Activated CD4-positive, alpha-beta T cell treated with anti-CD3 and anti-CD28 coated beads, Interleukin-2, amount 10 ng/mL, durations not matched to agents 24 days and 14 days (primary cell): ENCODE measurements at places on chromosomes 12 and 14. TPM values are rescaled to one million over a fixed set of nuclear protein-coding genes. Genes with fewer than 3 reads are reported as not detected.

DNA sequence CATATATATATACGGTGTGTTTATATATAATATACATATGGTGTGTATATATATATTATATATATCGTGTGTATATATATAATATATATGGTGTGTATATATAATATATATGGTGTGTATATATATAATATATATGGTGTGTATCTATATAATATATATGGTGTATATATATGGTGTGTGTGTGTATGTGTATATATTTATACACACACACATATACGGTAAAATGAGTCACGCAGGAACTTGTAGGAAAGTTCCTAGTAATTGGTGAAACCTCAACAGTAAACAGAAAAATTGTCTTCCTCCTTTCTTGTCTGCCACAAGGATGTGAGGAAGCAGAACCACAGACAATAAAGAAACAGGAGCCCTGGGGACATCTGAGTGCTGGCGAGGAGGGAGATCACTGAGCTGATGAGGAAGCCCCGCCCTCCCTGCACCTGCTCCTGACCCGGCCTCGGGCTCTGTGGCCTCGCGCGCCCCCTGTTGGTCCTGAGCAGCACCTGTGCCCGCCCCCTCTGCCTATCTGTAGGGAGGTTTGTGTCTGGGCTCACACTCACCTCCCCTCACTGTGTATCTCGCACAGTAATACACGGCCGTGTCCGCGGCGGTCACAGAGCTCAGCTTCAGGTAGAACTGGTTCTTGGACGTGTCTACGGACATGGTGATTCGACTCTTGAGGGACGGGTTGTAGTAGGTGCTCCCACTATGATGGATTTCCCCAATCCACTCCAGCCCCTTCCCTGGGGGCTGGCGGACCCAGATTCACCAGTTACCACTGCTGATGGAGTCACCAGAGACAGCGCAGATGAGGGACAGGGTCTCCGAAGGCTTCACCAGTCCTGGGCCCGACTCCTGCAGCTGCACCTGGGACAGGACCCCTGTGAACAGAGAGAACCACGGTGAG is 1079.4 kb downstream of the TMEM121 start:
- no peaks in the 10 kb centered on the region for H3K4me1 ChIP-seq
- no peaks in the 10 kb centered on the region for H3K36me3 ChIP-seq
- peak; percentile 94 for DNase-seq
- peaks cover 53% of the 10 kb centered on the region for H3K27me3 ChIP-seq

- H3K27me3 ChIP-seq = peaks cover 36% of the 10 kb centered on the region
- no peak overlapping the region for H3K27ac ChIP-seq
- H3K4me1 ChIP-seq = peaks cover 7% of the 10 kb centered on the region
- H3K4me3 ChIP-seq = no peak overlapping the region
- DNase-seq = no peak
Observed at GRCh38 chr12:10540776-10541205, 35.1 kb downstream of the EIF2S3B start.

GRCh38 chr12:78392918-78393317 is 471.7 kb upstream of the SYT1 start:
- no peaks in the 10 kb centered on the region for H3K36me3 ChIP-seq
- no peaks in the 10 kb centered on the region for H3K27me3 ChIP-seq
- H3K4me3 ChIP-seq = no peak overlapping the region
- no peaks in the 10 kb centered on the region for H3K4me1 ChIP-seq
- H3K27ac ChIP-seq = no peak overlapping the region

DNA sequence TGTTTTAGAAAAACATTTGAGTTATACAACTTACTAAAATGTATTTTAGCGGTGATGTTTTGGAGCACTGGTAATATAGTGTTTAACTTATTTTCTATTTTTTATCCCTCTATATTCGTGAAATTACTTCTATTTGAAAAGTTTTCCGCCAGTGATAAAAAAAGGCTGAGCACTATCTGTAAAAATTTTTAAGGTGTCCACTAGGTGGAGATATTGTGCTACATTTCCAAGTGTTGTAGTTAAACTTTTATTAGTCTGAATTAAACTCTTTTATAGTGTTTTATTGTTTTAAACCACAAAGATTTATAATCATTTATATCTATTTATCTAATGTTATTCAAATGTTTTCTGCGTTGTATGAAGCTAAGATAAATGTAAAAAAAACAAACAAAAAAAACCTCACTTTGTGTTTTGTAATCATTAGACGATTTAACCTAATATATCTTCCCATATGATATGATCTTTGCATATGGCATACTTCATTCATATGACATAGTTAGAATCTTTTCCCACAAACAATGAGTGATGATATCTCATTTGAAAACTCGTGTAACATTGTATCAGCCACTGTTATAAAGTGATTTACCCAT is 11.8 kb downstream of the ALG10B start:
- DNase-seq = no peak
- no peaks in the 10 kb centered on the region for H3K27me3 ChIP-seq
- no peaks in the 10 kb centered on the region for H3K4me1 ChIP-seq

GRCh38 chr12:98123021-98123461 is 392.3 kb upstream of the TMPO start:
- DNase-seq = no peak
- peaks cover 5% of the 10 kb centered on the region for H3K27me3 ChIP-seq
- no peaks in the 10 kb centered on the region for H3K4me1 ChIP-seq
- no peak overlapping the region for H3K27ac ChIP-seq
- H3K36me3 ChIP-seq = no peaks in the 10 kb centered on the region

DNA sequence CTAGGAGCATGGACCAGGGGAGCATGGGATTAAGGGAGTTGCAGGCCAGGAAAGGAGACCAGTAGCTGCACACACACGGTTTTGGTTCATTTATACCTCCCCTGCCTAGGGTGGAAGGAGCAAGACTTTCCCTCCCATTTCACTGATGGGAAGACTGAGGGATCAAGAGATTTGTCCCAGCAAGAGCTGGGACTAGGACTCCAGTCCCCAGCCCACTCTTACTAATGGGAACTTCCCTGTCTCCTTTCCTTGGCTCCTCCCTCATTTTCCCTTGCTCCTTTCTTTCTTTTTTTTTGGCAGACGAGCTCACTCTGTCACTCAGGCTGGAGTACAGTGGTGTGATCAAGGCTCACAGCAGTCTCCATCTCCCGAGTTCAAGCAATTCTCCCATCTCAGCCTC is 13.0 kb downstream of the SCNN1A start:
- no peaks in the 10 kb centered on the region for H3K36me3 ChIP-seq
- no peak for DNase-seq
- no peaks in the 10 kb centered on the region for H3K27me3 ChIP-seq
- H3K4me1 ChIP-seq = peaks cover 16% of the 10 kb centered on the region
- peak overlapping the region; percentile 80 for H3K27ac ChIP-seq

GRCh38 chr12:130761537-130762318 is 45.6 kb upstream of the RIMBP2 start:
- no peaks in the 10 kb centered on the region for H3K36me3 ChIP-seq
- H3K4me3 ChIP-seq = peak overlapping the region; percentile 60
- no peak overlapping the region for H3K27ac ChIP-seq
- DNase-seq = peak; percentile 85
- H3K27me3 ChIP-seq = peaks cover 4% of the 10 kb centered on the region
- peaks cover 12% of the 10 kb centered on the region for H3K4me1 ChIP-seq

DNA sequence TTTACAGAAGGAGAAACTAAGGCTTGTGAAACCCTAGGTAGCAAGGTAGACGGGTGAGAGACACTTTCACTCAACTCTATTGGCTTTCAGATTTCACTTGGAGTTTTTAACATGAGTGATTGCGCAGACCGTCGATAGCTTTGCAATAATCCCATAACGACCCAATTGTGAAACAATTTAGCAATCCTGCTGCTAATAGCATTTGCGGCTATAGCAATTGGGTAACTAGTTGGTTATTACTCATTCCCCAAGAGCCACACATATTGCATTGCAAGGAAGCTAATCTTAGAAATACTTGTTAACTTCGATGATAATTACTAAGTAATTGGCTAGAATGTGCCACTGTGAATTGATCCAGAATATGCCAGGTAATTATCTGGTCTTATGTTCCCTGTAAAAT is 159.9 kb upstream of the NOS1 start:
- H3K4me3 ChIP-seq = no peak overlapping the region
- no peak overlapping the region for H3K27ac ChIP-seq
- H3K4me1 ChIP-seq = no peaks in the 10 kb centered on the region
- DNase-seq = no peak

DNA sequence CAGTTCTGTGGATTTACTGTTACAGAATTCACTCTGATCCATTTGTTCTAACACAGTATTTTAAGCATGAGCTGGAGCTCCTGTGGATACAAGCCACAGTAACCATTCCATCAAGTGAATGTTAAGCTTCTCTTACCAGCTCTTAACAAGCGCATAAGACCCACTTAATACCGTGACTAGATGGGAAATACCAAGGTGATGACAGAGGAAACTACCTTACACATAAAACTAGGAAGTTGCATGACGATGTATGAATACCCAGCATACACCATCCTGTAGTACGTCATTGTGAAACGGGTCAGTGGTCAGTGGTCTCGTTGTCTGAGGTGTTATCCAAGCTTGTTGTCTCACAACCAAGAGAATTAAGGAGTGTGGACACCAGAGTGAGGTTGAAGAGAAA is 2.0 kb upstream of the GALC start:
- H3K4me3 ChIP-seq = peak overlapping the region; percentile 49
- peaks cover 49% of the 10 kb centered on the region for H3K4me1 ChIP-seq
- H3K36me3 ChIP-seq = no peaks in the 10 kb centered on the region
- DNase-seq = peak; percentile 66

DNA sequence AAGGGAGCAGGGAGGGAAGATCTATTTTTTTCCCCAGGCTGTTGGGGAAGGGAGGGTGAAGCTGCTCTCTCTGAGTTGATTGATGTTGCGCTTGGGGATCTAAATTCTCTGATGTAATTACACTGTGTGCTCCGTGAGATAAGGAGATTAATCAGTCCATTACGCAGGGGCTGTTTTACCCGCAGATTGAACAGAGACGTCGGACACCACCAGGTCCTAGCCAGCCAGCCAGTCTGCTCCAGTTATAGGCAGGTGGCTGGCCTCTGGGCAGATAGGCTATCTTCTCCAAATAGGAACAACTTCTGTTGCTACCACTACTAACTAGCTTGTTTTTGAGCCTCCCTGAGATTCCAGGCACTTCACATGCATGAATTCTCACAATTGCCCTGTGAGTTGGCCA is 91.1 kb downstream of the SRRM4 start:
- H3K27me3 ChIP-seq = no peaks in the 10 kb centered on the region
- H3K4me3 ChIP-seq = no peak overlapping the region
- no peaks in the 10 kb centered on the region for H3K36me3 ChIP-seq
- H3K27ac ChIP-seq = no peak overlapping the region
- no peaks in the 10 kb centered on the region for H3K4me1 ChIP-seq
- no peak for DNase-seq

DNA sequence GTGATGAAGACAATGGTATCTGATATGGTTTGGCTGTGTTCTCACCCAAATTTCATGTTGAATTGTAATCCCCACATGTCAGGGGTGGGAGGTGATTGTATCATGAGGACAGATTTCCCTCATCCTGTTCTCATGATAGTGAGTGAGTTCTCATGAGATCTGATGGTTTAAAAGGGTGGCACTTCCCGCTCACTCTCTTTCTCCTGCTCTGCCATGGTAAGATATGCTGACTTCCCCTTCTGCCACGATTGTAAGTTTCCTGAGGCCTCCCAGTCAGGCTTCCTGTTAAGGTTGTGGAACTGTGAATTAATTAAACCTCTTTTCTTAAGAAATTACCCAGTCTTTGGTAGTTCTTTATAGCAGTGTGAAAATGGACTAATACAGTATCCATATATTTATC is 25.6 kb upstream of the PTHLH start:
- H3K27me3 ChIP-seq = no peaks in the 10 kb centered on the region
- no peaks in the 10 kb centered on the region for H3K4me1 ChIP-seq
- DNase-seq = no peak
- H3K27ac ChIP-seq = no peak overlapping the region
- H3K36me3 ChIP-seq = no peaks in the 10 kb centered on the region
- no peak overlapping the region for H3K4me3 ChIP-seq

DNA sequence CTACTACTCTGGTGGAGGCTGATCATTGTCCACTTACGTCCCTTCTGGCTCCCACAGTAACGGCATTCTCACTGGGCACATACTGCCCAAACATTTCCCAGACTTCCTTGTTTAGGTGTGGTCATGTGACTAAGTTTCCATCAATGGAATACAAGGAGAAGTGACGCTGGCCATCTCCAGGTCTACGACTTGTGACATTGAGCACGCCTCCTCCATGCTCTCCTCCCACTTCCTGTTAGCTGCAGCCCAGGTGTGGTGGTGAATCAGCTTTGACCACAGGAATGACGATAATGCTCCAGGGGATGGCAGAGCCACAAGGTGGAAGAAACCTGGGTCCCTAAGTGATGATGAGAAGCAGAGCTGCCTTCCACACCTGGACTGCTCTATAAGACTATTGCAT is 6.0 kb upstream of the SLC24A4 start:
- no peak overlapping the region for H3K27ac ChIP-seq
- DNase-seq = no peak
- peaks cover 5% of the 10 kb centered on the region for H3K4me1 ChIP-seq
- peaks cover 34% of the 10 kb centered on the region for H3K27me3 ChIP-seq
- no peaks in the 10 kb centered on the region for H3K36me3 ChIP-seq

DNA sequence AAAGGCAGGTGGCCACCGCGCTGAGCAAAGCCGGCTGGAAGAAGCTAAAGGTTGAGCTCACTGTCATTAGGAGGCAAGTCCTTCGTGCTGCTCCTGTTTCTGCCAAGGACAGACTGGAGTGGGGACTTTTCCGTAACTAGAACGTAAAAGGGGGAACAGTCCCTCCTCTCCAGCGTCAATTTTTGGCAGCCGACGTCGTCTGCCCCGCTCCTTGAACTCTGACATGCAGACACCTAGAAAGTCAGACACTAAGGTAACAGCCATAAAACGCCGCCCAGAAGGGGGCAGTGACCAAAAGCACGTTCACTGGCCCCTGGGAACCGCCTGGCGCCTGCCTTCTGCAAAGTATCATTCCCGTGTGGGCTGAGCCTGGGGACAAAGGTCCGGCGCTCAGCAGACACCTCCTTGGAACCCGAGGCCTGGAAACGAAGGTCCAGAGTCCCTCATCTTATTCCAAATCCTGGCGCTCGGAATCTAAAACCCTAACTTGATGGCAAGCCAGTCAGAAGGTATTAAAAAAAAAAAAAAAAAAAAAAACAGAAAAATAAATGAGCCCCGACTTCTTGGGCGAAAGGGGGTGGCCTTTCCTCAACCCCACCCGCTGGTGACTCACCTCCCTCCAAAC is 1.1 kb upstream of the LRP1 start:
- peak overlapping the region; percentile 88 for H3K4me3 ChIP-seq
- peaks cover 8% of the 10 kb centered on the region for H3K4me1 ChIP-seq
- peaks cover 54% of the 10 kb centered on the region for H3K27me3 ChIP-seq
- DNase-seq = peak; percentile 89

- H3K36me3 ChIP-seq = no peaks in the 10 kb centered on the region
- H3K27me3 ChIP-seq = no peaks in the 10 kb centered on the region
- H3K4me3 ChIP-seq = no peak overlapping the region
- H3K4me1 ChIP-seq = no peaks in the 10 kb centered on the region
- no peak for DNase-seq
- H3K27ac ChIP-seq = no peak overlapping the region
Observed at GRCh38 chr14:36683083-36683724, 21.5 kb downstream of the PAX9 start.

The ENDOU gene
- 0.09 TPM in 1 of 2 replicates, not detected in the other for total RNA-seq

The LRTM2 gene
- 0.05 and 0.16 TPM in 2 replicates for total RNA-seq

The ASCL1 gene
- 0.07 TPM in 1 of 2 replicates, not detected in the other for total RNA-seq

The TMEM30B gene
- total RNA-seq = 0.44 and 0.47 TPM in 2 replicates

The TXNRD1 gene
- 99.6 and 99.7 TPM in 2 replicates for total RNA-seq

The FOS gene
- total RNA-seq = 26.5 and 29.6 TPM in 2 replicates
